Stimulated activated CD4-positive, alpha-beta T cell treated with anti-CD3 and anti-CD28 coated beads, TNF-alpha, amount 100 ng/mL, for 48 hours (primary cell): ENCODE measurements at places on chromosomes 12 and 14.

- DNase-seq, result no peak
Measured at GRCh38 chr14:68580096-68580645, 212.7 kb downstream of the ZFP36L1 start.

DNA sequence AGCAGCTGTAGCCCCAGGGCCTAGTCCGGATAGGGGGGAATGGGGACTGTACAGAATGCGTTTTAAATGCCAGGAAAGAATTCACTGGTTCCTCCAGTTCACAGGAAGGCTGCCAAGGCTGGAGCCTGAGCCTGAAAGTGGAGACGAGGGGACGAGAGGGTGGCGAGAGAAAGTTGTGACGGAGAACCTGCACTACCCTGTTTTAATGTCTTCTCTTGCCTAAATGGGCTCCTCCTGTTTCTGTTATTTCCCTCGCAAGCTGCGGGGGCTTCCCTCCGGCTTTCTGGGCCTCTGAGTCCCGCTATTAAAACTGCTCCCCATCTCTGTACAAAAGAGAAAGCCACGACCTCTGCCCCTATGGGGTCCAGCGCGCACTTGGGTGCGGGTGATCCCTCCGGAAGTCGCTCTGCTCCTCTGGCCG, 4.5 kb downstream of the C1QL4 start:
- no peak for DNase-seq

- no peak for DNase-seq
Measured at GRCh38 chr14:77120771-77121743, 20.5 kb downstream of the ZDHHC22 start.

- no peak for DNase-seq
Measured at GRCh38 chr14:44609876-44610510, 102.9 kb upstream of the FSCB start.

DNA sequence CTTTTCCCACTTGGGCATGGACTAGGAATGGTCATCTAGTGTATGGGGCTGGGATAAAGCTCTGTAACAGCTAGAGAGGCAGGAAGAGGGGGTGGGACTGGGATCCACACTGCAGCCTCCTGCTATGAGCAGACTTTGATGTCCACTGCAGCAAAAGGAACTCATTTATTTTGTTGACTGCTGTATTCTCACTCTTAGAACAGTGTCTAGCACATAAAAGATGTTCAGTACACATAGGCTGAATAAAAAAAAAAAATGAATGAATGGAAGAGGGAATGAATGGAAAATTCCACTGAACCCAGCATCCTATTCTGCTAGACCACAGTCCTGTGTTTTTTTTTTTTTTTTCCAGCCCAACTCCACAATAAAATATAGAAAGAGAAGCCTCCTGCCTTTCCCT, 106.2 kb upstream of the NOS1 start:
- DNase-seq, result no peak
